ENCODE measurements at places on chromosomes 13 and 19. TPM values are rescaled to one million over a fixed set of nuclear protein-coding genes. Genes with fewer than 3 reads are reported as not detected.

DNA sequence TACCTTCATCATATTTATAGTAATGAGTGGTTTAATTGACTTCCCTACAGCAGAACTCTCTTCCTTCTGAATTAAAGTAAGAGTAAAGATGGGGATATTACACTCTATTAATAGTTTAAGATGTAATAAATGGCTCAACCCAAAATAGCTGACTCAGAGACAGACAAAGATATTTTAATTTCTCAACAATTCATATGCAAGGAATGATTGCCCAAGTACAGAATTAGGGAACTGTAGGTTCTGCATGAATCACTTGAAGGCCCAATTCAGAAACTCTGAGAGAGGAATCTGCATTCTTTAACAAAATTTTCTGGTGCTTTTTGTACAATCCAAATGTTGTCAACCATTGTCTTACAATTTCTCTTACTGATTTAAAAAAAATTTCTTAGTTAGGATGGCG, 42.9 kb upstream of the PCDH9 start:
- no peak for DNase-seq

GRCh38 chr13:28136916-28137315, 1.4 kb upstream of the PAN3 start:
- DNase-seq = no peak

GRCh38 chr19:55206664-55207500, 2.4 kb downstream of the PTPRH start:
- peak; percentile 87 for DNase-seq

DNA sequence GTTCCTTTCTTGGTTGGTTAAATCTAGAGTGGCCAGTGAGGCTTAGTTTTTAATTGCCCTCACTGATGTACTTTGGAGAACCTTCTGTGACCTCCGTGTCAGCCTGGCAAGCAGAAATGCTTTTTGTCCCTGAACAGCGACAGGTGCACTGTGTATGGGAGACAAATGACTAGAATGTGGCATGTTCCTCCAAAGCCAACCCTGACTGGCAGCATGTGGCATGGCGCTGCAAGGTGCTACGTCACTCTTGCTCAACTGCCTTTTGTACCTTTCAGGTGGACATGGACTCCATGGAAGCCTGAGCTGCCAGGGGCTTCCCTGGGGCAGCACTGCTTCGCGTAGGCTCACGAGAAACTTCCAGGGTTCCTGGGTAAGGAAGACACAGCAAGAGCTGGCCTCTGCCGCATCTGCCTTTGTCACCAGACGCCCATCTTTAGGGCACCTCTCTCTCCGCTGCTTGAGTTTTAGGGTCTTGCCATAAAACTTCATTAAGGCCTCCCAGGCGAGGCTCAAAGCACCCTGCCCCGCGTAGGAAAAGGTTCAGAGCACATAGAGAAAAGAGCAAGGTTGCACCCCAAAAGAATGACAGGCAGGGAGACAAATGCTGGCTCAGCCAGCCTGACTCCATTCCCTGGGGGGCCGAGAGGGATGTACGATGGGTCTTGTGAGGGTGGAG, 167.1 kb upstream of the SOX1 start:
- DNase-seq = peak; percentile 17

PINLYP gene
- total RNA-seq = 11.4 TPM

- peak; percentile 66 for DNase-seq
Measured at GRCh38 chr19:10292789-10293636, 3.3 kb downstream of the ICAM5 start.

DNA sequence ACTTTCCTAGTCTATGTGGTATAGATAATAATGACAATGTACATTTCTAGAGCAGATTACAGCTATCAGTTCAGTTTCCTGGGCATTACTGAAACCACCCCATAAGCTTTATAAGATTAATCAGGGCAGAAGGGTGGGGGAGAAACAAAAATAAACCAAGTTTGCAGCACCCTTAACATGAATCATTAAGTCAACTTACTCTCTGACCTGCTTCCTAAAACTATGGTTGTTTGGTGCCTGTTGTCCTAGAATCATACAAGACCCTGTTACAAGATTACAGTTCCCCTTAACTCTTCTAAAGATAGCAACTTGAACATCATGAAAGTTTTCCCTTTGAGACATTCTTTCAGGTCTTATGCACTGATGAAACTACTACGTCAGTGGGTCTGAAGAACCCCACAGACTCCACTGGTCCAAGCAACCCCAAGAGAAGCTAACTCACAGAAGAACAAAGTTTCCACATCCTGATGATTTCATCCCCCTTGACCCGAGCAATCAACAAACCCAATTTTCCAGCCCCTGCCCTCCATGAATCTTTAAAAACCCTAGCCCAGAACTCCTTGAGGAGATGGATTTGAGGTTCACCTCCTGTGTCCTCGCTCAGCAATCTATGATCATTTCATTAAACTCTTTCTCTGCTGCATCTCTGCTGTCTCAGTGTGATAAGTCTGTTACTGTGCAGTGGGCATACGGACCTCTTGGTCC, 336.5 kb downstream of the FOXO1 start:
- DNase-seq = no peak

DNA sequence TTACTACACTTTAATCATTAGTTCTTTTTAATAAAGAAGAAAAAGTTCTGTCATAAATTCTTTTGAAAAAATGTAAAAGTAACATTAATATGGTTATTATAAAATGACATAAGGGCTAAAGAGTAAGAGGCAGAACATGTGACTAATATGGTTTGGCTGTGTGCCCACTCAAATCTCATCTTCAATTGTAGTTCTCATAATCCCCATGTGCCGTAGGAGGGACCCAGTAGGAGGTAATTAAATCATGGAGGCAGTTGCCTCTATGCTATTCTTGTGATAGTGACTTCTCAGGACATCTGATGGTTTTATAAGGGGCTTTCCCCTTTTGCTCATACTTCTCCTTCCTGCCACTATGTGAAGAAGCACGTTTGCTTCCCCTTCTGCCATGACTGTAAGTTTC, 104.5 kb downstream of the UGGT2 start:
- no peak for DNase-seq
